Activated naive CD8-positive, alpha-beta T cell treated with anti-CD3 and anti-CD28 coated beads for 36 hours (primary cell): ENCODE measurements at places on chromosomes 5 and 9.

DNA sequence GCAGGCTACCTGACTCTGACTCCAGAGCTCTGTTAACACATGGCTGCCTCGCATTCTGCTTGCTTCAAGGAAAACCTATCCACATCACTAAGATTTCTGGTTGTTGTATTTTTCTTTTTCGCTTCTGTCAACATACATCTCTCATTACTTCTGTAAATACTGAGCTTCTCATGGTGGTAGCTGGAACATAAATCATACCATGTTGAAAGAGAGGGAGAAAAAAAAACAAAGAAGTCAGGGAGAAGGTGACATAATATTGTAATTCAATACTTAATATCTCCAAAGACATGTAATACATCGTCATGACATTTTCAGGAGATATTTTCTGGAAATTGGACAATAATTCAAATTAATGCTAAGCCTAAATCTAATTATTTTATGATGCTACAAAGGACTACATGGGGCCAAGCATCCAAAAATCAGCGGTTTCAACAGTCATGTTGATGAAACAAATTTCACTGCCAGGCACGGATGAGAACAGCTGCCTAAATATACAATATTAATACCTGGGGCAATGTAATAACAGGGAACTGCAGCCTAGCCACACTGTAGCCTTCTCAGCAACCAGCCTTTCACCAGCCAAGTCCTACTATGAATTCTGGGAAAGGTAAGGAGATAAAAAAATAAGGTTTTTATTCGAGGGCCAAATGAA is 332.0 kb downstream of the TRIM32 start:
- DNase-seq = no peak

GRCh38 chr9:3868012-3868411 is 342.2 kb upstream of the RFX3 start:
- DNase-seq = no peak

GRCh38 chr5:159909126-159909525 is 7.2 kb upstream of the ADRA1B start:
- DNase-seq = no peak

- DNase-seq = no peak
These were observed 28.0 kb upstream of the GRAMD2B start for GRCh38 chr5:126395198-126395597.

DNA sequence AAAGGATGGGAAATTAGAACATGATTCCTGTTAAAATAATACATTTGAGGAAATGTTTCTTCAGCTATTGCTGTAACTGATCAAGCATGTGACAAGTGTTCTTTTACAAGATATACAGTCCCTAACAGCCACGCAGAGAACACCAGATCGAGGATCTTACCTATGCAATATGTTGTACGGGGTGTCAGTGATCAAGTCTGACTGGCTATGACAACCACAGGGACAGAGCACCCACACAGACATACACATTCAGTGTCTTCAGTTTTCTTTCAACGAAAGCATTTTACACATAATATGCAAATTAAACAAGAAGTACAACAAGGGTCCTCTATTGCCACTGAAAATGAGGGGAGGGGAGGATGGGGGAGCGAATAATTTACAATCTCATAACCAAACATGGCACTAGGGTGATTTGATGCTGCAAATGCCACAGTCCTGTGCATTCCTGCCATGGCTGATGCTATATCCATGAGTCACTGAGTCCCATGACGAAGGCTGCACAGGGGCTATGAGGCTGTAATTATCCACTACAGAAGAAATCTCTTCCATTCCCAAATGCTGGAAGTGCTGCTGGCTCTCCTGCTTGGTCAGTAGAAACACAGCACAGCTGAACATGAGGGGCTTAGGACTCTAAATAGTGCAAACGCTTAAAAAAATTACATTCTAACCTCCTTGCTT is 118.2 kb downstream of the KLHL3 start:
- DNase-seq = no peak

DNA sequence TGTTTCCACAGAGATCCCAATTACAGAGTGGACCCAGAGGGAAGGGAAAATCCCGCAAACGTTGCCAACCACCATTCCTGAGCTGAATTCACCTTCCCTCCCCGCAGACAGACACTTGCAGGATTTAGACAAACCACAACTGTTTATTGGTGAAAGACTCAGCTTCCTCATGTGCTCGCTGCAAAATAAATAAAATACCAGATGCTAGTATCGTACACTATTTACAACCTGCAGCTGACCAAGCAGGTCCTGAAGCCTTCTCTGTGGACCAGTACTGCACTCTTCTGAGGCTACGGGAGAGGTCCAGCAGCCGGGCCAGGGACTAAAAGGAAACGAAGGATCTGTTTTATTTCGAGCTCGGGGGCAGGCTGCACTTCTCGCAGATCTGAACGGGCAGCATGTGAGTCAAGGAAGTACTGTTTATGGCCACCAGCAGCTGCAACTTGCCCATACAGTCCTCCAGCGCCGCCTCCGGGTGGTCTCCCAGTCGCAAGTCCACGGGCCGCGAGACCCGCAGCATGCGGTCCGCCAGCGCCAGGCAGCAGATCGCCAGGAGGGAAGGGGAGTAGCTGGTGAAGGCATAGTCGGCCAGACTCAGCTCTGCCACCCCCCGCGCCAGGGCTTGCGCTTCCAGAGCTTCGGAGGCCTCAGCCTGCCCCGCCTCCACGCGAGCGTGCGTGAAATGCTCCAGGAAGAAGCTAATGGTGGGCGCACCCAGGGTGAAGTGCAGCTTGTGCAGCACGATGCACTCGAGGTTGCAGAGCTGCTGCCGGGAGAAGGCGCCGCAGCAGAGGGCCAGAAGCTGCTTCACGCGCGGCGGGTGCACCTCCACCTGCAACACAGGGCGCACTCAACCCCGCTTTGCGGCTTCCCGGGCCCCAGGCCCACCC is 2.1 kb downstream of the CCNO start:
- DNase-seq = peak; percentile 30

GRCh38 chr9:15484802-15485201 is 26.0 kb downstream of the PSIP1 start:
- DNase-seq = no peak

GRCh38 chr5:6291961-6292360 is 86.4 kb downstream of the MED10 start:
- DNase-seq = no peak

GRCh38 chr9:122228568-122229484 is at the start of gene LHX6:
Gene LHX6, minus strand, starts transcription at chr9:122228957. Its CDS starts 217 bp downstream, at chr9:122228740.
- DNase-seq = no peak

- no peak for DNase-seq
These were observed 235.6 kb upstream of the RPS23 start for GRCh38 chr5:82513738-82514137.

- no peak for DNase-seq
These were observed 25.8 kb upstream of the F2R start for GRCh38 chr5:76690037-76690679.

DNA sequence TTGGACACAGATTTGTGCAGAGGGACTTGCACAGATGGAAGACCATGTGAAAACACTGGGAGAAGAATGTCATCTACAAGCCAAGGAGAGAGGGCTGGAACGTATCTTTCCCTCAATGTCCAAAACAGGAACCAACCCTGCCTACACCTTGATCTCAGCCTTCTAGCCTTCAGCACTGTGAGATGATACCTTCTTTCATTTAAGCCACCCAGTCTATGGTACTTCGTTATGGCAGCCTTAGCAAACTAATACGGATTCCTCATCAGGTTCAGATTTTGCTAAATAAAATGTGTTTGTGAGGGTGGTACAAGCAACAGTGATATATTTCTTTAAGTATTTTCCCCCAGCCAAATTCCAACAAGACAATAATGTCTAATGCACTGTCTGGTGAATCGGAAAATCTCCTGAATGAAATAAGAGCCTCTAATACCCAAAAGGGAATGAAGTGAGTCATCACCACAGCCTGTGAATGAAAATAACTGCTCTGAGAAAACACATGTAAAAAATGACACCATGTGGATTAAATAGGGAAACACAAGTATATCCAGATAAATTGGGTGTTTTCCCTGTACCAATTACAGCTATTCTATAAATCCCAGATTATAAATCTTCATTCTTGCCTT is 182.8 kb upstream of the TARS1 start:
- no peak for DNase-seq

DNA sequence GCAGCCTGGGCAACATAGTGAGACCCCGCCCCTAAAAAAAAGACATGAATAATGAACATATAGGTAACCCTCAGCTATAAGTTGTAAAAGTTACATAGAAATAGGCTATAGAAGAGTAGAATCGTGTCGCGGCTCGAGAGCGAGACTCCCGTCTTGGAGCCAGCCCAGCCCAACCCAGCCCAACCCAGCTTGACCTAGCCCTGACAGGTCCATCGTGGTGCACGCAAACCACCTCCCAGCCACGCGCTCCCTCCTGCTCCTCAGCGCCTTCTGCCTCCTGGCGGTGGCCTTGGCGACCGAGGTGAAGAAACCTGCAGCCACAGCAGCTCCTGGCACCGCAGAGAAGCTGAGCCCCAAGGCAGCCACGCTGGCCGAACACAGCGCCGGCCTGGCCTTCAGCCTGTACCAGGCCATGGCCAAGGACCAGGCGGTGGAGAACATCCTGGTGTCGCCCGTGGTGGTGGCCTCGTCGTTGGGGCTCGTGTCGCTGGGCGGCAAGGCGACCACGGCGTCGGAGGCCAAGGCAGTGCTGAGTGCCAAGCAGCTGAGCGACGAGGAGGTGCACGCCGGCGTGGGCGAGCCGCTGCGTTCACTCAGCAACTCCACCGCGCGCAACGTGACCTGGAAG is 10.8 kb downstream of the KIF24 start:
- no peak for DNase-seq

DNA sequence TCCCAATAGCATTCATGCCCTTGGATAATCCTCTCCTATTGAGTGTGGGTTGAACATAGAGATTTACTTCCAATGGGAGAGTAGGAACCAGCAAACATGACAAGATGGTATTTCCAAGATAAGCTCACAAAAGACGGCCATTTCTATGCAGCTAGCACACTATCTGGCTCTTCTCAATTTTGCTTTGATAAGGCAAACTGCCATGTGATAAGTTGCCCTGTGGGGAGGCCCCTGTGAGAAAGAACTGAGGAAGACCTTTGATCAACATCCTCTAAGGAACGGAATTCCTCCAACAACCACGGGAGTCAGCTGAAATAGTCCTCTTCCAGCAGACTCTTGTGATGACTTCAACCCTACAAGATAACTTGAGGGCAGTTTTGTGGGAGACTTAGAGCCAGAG is 211.9 kb upstream of the TRPM3 start:
- DNase-seq = no peak

DNA sequence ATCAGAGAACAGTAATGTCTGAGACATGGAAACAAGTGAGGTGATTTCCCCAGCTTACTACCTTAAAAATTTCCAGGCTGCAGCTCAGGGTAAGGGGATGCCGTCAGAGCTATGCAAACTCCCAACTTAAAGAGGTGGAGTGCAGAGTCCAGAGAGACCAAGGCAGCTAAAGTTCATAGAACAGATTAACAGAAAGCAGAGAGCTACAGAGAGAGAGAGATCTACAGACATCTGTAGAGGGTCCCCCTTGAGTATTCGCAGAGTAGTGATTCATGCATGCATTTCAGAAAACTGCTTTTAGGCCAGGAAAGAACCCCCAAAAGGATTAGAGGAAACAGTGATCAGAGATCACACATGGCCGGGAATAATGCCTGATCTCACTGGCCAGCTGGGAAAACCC is 306.2 kb upstream of the PUM3 start:
- no peak for DNase-seq

DNA sequence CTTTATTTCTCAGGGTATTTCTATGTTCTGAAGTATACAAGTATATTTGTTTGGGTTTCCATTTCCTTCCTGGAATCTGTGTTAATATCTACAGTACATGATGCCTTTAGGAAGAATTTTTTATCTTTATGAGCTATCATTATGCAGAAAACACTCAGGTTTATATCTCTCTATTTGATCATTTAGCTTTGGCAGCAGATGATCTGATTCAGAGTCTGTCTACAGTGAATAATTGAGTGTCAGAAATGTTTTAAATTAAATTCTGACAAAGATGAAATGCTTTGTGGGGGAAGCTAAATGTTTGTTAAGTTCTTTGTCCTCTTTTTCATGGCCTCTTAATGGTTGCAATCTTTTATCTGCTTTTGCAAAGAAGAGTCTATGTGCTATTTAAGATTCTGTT is 2141.0 kb upstream of the ACO1 start:
- DNase-seq = no peak

- no peak for DNase-seq
These were observed 37.0 kb downstream of the NR6A1 start for GRCh38 chr9:124733964-124734740.

DNA sequence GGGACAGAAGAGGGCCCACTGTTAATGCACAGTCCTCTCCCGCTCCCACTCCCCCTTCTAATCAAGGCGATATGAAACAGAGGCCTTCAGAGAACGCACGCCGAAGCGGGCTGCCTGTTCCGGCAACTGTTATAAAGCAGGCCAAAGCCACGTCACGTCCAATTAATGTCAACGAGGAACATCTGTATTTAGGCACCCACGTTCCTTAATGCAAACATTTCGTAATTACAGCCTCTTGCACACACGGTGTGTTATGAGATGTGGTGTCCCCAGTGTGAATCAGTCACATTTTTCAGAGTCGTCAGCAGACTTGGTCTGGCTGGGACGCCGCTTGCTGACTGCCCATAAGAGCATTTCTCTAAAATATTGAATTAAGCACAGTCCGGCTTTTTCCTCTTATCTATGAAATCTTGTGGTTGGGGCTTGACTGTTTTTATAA is 339.0 kb downstream of the NSG2 start:
- no peak for DNase-seq

GRCh38 chr5:159257007-159257406 is 6.1 kb upstream of the UBLCP1 start:
- no peak for DNase-seq

DNA sequence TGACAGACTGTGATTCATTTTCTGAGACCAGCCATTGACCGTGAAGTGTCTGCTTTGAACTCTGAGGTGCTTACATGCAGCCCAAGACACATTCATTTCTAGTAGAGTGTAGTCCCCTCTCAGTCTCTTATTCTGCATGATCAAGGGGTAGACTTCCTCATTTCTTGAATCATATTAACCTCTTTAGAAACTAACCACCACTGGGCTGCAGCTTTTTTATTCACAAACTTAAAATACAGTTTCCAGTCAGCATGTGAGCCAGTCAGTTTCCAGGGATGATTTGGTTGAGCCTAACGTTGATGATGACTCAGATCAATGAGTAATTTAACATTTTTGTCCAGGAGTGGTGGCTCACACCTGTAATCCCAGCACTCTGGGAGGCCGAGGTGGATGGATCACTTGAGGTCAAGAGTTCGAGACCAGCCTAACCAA is 59.2 kb downstream of the OTULIN start:
- no peak for DNase-seq

GRCh38 chr5:144191998-144192397 is 21.3 kb downstream of the KCTD16 start:
- peak; percentile 9 for DNase-seq
